Activated naive CD4-positive, alpha-beta T cell treated with Interleukin-2 at 50 U/mL for 16 hours (primary cell): ENCODE measurements at places on chromosomes 3 and 15.

GRCh38 chr3:133703915-133704314, 42.2 kb upstream of the TOPBP1 start:
- DNase-seq = no peak

DNA sequence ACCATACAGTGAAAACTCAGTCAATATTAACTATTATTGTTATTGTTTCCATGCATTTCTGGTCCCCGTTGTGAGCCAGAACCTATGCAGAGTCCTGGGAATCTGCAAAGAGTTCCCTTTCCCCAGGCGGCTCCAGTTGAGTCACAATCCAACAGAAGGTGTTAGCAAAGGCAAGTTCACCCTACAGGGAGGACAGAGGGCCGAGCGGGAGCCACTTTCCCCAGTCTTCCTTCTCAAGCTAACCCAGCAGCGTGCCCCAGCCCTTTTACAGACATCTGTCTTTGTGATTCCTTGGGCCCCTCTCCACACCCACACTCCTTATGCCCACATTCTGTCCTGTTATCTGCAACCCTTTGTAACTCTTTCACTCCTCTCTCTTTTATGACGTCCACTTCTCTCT, 13.1 kb upstream of the LTF start:
- no peak for DNase-seq

DNA sequence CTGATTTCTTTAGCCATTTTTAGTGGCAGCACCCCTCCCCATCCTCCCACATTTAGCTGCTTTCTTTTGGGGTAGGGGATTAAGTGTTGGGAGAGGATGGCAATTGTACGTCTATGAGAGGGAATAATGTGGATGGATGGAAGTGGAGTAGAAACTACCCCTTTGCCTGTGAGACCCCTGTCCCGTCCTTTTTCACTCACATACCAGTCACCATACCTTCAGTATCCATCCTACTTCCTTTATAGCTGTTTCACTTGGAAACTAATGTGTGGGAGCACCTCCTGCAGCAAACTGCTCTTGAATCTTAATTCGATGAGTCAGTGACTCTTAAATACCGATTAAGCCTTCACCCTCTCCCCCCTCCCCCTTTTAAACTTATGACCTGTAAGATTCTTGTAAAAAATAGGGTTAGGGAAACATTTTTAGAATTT, 730 bp downstream of the SPRED1 start:
- peak; percentile 1 for DNase-seq

DNA sequence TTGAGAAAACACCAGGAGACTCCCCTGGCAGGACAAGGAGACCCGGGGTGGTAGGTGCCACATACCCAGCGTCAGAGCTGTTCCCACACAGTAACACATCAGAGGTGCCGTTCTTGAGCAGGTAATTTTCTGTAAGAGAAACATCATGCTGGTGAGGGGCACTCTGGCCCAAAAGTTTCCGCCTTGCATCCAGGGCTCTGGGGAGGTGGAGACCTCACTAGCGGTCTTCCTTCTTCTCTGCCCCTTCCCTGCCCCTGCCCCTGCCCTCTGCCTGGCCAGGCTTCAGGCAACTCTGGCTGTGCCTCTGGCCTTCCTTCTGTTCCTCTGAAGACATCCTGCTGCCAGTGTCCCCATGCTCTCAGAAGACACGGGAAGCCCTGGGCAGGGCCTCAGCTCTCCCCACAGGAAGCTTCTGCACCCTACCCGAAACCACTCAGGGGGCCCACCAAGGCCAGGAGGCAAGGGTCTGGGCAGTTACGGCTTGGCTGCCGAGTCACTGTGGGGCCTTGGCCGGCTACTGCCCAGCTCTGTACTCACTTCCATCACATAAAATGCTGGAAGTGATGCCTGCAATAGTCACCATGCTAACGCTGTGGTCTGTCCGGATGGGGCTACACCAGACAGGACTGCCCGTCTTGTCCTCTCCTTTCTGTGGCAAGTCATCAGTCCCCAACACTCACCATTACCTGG, 41.3 kb downstream of the SCN5A start:
- DNase-seq = no peak

DNA sequence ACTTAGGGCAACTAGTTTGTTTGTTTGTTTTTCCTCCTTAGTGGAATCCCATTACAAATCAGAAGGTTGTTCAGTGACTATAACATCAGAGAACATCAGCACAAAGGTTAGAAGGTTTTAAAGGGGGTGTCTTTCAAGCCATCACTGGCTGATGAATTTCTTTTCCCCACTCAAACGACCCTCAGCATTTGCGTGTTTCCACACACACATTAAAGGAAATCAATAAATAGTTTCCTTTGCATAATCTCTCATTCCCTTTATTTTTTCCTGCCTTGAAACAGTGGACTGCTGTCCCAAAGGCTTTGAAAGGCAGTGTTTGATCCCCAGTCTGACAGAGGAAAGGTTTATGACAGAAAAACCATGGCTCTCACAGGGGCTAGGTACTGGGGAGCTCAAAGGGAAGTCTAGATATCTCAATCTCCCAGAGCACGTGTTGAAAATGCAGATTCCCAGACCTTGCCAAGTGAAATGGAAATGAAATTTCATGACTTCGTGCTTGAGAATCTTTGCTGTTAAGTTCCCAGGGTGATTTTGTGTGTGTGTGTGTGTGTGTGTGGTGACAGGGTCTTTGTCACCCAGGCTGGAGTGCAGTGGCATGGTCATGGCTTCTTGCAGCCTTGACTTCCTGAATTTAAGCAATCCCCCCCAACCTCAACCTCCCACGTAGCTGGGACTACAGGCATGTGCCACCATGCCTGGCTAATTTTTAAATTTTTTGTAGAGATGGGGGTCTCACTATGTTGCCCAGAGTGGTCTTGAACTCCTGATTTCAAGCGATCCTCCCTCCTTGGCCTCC, 2.2 kb upstream of the INTS14 start:
- no peak for DNase-seq

DNA sequence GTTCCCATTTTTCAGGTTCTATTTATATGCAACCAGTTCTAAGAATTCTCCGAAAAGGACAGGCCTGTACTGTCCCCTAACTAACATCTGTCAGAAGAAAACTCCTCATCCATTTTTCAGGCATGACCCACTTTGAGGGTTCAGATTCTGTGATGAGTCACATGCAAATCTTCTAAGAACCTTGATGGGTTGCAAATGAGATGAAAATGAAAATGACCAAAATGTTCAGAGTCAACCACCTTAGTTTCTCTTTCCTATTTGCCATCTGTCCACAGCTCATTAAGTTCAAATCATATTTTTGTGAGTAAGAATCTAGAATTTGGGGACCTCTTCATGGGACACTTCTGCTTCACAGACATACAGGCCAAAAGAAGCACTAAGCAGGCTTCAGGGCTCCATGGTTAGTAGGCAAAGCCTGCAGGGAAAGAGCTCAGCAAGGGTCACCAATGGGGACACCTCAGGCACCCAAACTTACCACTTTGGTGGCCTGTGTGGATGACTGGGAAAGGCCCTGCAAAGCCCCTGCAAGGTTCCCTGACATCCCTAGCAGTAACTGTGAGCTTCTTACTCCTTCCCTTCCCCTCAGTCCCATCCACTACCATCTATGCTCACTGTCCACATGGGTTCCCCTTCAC, 122.0 kb downstream of the WDR76 start:
- no peak for DNase-seq

DNA sequence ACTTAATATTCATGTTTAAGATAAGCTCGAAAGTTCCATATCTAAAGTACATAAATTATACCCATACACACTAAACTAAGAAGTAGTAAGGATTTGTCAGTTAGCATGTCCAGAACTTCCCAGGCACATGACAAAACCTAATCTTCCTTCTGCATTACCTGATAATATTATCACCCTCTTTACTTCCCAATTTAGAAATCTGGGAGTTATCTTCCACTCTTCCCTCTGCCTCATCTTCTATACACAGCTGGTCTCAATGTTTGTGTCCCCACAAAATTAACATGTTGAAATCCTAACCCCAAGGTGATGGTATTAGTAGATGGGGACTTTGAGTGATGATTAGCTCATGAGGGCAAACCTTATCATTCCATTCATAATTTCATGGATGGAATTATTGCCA, 15.3 kb downstream of the GABPB1 start:
- DNase-seq = no peak

DNA sequence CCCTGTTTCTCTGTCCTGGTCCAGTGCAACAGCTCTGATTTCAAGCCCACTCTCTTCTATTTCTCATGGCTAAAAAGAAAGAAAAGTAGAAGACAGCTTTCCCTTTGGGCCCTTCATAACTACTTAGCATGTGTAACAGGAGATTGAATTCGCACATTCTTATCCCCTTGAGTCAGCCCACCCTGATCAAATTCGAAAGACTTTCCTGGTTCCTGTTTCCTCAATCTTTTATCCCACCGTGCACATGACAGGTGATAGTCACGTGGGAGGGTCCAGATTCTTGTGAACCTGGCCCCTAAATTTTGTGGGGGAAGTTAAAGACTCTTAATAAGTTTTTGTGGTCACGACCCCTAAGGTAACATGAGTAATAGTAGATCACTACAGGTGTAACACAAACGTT, 4.7 kb upstream of the CCDC54 start:
- DNase-seq = no peak

DNA sequence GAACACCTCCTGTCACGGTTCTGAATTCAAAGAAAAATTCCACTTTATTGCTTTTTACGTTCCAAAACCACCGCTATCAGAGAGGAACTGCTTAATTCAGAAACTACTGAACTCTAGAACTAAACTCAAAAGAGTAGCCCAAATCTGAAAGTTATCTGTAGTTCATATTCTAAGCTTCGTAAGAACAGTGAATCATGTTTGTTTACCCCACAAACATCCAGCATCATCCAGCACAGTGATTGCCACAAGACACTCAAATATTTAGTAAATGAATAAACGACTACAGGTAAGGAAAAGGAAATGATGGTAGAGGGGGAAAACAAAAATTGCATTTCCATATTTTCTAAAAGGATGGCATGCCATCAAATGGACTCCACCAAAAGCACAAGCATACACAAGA, 32.3 kb downstream of the VPS13C start:
- no peak for DNase-seq

DNA sequence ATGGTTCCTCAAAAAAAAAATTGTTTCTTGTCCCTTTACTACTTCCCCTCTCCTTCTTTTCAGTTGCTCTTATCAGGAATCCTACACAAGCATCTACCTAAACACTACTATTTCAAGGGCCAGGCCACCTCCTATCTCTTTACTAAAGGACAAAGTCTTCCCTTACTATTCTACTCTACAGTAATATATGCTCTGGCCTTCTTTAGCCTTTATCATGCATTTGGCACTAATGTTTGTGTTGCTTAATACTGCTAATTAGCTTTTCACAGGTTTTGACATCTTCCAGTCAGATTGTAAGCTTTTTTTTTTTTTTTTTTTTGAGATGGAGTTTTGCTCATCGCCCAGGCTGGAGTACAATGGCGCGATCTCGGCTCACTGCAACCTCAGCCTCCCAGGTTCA, 5.3 kb downstream of the CEP19 start:
- no peak for DNase-seq

DNA sequence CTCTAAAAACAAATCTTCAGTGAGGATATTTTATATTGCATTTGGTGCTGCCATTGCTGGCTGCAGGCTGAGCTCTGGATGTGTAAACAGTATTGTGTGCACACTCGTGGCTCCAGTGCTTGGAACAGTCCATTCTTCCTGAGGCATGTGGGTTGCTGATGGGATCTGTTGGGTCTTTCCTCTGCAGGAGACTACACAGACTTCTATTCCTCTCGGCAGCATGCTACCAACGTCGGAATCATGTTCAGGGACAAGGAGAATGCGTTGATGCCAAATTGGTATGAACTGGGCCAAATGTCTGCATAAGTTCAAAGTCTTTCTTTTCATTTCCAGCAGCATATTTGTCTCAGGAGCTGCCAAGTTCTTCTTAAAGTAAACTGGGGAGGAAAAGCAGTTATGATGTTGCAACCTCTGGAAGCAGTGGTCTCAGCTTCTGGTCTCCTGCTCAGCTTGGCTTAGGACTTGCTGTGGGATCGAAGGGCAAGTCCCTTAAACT, 9.3 kb downstream of the FAH start:
- DNase-seq = no peak

- DNase-seq = no peak
Observed at GRCh38 chr3:70771426-70772147, 459.1 kb upstream of the MDFIC2 start.

DNA sequence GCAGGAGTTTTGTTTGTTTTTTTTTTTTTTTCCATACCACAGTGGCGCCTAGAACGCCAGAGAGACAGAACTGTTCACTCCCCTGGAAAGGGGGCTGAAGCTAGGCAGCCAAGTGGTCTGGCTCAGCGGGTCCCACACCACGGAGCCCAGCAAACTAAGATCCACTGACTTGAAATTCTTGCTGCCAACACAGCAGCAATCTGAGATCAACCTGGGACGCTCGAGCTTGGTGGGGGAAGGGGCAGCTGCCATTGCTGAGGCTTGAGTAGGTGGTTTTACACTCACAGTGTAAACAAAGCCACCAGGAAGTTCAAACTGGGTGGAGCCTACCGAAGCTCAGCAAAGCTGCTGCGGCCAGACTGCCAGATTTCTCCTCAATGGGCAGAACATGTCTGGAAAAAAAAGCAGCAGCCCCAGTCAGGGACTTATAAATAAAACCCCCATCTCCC, 29.8 kb downstream of the SPICE1 start:
- DNase-seq = peak; percentile 11

DNA sequence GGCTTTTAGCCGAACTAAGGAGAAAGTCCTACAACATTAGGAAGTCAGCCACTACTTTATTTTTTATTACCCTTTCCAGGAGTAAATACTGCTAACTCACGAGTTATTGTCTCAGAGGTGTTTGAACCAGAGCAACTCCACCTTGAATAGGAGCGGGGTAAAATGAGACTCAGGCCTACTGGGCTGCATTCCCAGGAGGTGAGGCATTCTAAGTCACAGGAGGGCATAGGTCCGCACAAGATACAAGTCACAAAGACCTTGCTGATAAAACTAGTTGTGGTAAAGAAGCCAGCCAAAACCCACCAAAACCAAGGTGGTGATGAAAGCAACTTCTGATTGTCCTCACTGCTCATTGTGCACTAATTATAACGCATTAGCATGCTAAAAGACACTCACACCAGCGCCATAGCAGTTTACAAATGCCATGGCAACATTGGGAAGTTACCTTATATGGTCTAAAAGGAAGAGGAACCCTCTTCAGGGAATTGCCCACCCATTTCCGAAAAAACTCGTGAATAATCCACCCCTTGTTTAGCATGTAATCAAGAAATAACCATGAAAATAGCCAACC, 555.9 kb downstream of the IGSF11 start:
- no peak for DNase-seq

- peak; percentile 62 for DNase-seq
Observed at GRCh38 chr3:52221563-52222318, 3.7 kb downstream of the TLR9 start.

- no peak for DNase-seq
Observed at GRCh38 chr3:47318916-47319315, 36.2 kb downstream of the KLHL18 start.

GRCh38 chr3:25895031-25895430, 105.1 kb downstream of the OXSM start:
- DNase-seq = no peak

DNA sequence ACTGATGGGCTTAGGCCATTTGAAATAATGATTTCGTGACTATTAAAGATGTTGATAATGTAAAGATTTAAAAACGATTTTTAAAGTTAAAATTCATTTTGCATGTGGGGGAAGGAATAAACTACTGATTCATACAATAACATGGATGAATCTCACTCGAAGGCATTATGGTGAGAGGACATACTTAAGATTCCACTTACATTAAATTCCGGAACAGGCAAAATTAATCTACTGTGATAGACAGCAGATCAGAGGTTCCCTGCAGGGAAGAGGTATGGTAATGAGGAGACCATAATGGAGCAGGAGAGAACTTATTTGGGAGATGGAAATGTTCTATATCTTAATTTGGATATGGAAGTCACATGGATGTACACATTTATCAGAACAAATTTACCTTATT, 28.4 kb upstream of the RAB6B start:
- no peak for DNase-seq
